Stimulated activated CD4-positive, alpha-beta T cell treated with anti-CD3 and anti-CD28 coated beads, Interleukin-15, amount 100 ng/mL, for 1 hour (primary cell): ENCODE measurements at places on chromosomes 3 and 15.

DNA sequence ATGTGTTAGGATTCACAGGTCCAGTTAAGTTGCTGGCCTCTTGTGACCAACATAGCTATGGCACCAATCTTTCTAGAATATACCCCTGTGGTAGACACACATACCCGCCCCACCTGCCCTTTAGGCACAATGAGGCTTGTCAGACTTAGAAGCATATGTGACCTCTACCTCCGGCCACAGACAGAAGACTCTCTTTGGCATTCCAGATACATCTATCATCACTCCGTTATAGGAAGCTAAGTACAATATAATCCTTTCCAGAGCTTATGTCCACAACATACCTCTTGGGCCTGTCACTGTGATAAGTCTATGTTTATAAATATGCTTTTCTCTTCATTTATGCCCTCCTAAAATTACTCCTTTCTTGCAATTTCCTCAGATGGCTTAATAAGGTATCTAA is 39.8 kb downstream of the CD47 start:
- DNase-seq = no peak

GRCh38 chr3:127990461-127990860 is 61.8 kb upstream of the SEC61A1 start:
- DNase-seq = no peak

DNA sequence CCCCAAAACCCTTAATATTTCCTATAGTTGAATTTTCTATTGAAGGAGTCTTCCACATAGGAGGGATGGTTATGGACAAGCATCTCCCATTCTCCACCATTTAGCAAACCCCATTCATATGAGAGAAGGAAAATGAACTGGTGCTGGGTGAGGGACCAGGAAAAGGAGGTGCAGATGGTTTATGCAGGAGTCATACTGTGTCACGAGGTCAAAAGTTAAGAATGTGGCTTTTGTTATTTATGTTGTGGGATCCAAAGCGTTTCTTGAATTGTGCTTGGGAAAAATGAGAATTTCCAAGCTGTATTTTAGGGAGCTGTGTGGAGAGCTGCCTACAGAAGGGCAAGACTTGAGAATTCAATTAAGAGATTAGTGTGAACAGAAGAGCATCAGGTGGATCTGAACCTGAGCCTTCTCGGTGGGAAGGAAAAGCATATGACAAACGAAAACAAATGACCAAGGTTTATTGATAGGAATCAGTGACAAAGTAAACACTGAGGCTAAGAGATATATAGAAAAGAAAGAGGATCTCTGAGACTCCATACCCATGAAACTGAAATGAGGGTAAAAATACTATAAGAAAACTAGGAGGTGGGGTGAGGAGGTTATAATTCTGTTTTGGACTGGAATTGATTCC is 473.3 kb upstream of the NR2F2 start:
- no peak for DNase-seq

DNA sequence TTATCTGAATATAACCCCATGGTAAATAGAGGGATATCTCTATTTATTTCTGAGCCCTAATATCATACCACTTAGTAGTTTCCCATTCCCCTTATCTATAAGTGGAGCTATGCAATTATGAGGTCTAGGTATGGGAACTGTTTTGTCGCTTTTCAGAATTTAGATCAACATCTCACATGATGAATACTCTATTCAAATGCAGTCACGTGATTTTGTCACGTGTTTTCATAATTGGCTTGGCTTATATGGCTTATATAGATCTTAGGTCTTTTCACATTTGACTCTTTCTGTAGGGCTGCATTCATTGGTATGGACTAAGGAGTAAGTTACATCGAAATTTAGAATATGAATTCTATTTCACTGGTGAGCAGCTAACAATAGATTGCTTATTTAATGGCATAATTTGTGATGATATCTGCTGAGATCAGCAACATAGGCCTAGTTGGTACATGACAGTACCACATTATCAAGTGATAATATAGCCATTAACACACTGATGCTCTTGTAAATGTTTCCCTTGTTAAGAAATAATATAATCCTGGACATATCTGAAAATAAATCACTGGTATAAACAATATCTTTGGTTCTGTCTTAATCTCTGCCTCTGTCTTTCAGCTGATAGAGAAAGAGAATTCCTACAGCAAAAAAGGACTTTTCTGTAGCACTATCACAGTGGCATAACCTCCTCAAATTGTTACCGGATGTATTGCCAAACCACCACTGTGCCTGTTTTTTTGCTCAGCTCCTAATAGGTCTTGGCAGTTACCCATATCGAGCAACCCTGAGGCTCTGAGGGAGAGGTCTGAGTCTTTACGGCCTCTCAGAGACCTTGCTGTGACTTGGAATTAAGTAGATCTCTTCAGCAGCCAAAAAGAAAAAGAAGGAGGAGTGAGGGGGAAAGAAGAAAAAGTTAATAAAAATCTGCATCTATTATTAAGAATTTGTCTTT is 357.1 kb downstream of the ZPLD1 start:
- no peak for DNase-seq

- no peak for DNase-seq
These were observed 172.0 kb downstream of the XXYLT1 start for GRCh38 chr3:195098741-195099525.

- DNase-seq = no peak
These were observed 55.8 kb downstream of the TRPC1 start for GRCh38 chr3:142779591-142779990.

DNA sequence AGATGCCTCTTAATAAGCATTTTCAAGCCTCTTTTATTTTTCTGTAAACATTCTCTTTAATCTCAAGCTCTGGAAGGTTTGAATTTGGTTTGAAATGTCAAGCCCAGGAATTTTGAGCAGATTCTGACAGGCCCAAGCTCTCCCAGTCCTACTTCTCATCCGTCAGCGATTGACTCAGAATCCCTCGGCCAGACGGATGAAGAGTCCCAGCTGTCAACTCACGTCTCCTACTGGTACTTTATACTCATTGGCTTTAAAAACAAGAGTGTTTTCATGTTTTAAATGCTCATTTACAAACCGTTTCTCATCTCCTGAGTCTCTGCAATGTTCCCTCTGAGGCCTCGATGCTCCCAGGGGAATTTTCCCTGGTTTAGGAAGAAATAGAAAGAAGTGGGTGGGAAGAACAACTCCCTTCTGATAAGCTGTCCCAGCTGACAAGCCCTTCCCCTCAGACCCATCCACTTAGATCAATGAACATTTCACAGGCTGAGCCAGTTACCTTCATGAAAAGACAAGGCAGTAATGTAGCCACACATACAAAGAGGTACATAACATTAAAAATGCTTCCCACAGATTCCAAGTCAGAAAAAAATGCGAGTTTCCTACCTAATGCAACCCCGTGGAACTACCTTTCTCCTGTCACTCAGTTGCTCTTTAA is 478.2 kb upstream of the DPH6 start:
- no peak for DNase-seq

GRCh38 chr3:159620281-159620680 is 368.4 kb upstream of the IL12A start:
- DNase-seq = no peak

- DNase-seq = no peak
These were observed 236.0 kb upstream of the EIF1B start for GRCh38 chr3:40073310-40074007.

DNA sequence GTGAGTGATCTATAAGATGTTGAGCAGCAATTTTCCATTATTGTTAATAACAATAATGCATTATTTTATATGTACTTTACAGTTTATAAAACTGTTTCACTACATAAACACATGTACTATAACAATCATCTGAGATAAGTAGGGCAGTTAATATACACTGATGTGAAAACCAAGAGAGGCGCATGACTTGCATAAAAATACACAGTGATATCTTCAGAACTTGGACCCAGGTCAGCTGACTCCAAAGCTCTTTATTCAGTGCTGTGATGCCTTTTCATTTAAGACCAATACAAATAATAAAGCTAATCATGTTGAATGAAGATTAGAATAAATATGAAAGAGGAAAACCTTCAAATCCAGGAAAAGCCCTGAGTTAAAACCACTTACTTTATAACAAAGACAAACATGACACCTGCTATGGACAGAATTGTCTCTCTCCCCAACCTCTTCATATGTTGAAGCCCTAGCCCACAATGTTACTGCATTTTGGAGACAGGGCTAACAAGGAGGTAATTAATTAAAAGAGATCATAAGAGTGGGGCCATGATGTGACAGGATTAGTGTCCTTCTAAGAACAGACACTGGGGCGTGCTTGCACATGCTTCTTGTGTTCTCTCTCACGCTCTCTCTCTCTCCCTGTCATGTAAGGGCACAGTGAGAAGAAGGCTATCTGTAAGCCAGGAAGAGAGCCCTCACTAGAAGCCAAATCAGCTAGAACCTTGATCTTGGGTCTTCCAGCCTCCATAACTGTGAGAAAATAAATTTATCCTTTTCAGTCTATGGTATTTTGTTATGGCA is 55.8 kb upstream of the TSPAN3 start:
- no peak for DNase-seq

- DNase-seq = no peak
These were observed 181.0 kb upstream of the CBLB start for GRCh38 chr3:106049821-106050220.

DNA sequence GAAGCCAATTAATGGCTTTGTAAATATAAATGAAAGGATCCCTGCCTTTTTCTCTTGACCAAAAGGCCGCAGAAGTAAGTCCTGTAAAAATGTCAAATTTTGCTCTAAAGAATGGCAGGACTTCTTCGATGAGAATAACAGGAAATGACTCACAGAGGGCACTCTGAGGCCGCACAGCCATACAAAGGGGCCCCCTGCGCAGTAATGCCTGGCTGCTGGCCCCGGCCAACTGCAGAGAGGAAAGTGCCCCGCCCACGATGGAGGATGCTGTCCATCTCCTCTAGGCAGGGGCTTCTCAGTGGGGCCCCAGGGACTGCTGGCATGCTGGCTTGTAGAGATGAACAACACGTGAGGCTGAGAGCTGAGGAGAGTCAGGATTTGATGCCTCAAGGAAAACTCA is 18.1 kb upstream of the SCN10A start:
- DNase-seq = no peak

- DNase-seq = no peak
These were observed 37.6 kb downstream of the LRRN1 start for GRCh38 chr3:3836845-3837244.

DNA sequence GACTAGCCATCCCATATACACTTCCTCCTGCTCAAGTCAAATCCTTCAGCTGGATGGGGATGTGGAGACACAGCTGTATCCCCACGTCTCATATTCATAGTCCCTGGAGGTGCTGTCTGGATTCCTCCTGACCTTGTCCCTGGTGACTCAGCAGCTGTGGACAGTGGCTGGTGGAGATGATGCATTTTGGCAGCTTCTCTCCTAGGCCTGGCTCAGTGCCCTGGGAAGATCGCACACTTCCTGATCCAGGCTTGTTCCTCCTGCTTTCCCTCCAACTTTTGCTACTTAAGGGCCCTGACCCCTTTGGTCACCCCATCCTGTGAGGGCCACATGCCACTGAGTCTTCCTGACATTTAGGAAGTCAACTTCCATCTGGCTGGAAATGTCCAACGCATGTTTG is 44.4 kb downstream of the ADAMTSL3 start:
- DNase-seq = no peak

DNA sequence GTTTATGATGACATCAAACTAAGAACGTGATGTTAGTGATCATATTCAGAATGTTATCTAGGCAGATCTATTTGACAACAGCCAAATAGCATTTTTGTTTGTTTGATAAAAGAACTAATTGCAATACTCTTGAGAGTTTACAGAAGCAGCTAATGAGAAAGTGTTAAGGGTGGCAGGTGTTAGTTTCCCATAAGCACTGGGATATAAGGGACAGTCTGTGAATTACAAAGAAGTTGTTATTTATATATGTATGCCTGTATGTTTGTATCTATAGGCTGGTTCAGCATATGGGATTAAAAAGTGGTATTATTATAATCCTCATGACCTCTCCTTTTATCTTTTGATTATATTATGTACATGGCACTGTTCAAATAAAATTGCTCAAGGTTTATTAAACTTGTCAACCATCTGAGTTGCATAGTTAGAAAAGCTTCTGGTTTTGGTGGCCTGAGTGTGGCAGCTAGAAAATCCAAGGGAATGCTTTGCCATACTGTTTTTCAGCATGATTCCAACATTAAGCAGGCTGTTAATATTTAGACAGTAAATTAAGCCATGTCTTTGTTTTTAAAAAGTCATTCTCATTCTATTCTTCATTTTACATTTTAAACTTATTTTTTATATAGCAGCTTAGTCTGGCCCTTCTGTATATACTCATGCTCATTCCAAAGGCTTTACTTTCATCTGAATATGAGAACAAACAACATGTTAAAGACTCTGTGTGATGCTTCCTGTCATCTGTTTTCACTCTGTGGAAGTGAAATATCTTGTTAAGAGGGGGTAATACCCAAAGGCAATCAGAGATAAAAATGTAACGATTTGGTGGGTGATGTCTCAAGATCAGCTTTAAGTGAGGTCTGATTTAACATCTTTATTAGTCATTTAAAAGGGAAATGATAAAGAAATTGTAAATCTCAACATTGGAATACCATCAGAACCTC is 13.1 kb downstream of the ROBO2 start:
- no peak for DNase-seq

- DNase-seq = no peak
These were observed 18.6 kb downstream of the ARRDC4 start for GRCh38 chr15:97979140-97979520.

- no peak for DNase-seq
These were observed 806 bp upstream of the CERS3 start for GRCh38 chr15:100529556-100529955.

GRCh38 chr15:87416591-87417257 is 839.8 kb downstream of the NTRK3 start:
- no peak for DNase-seq

GRCh38 chr15:78923015-78923414 is 21.8 kb downstream of the CTSH start:
- no peak for DNase-seq

- DNase-seq = no peak
These were observed 1129.3 kb downstream of the NAALADL2 start for GRCh38 chr3:175988401-175988800.

- no peak for DNase-seq
These were observed 8.8 kb downstream of the DLL4 start for GRCh38 chr15:40937762-40938535.

DNA sequence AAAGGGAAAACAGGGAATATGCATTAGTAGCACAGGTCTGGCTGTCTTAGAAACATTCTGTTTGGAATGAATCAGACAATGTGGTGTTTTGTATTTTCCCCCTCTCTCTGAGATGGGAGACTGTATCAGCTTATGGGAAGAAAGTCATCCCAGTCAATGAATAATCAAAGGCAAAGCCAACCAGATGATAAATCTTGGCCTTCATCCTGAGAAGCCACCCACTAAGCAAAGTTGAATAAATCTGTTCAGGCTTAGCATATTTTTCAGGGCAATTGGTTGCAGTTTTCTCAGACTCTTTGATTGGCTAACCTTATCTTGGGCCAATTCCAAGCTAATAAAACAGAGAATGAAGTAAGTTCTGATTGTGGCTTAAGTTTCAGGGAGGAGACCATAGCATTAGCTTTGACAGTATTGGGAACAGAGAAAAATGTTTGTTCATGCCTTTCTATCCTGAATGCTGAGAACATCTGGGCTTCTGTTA is 63.6 kb upstream of the ARL8B start:
- DNase-seq = no peak

DNA sequence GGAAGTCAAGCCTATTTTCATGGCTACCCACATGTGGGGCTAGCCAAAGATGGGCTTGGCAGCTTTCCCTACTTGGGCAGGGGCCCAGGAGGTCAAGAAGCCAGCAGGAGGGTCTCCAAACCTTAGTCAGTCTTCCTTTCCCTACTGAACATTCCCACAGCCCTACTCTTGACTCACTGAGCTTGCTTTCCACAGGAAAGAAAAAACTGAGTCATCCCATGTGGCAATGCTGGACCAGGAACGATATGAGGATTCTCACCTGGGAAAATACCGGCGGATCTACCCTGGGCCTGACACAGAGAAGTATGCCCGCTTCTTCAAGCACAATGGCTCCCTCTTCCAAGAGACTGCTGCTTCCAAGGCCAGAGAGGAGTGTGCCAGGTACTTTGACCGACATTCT is 3.7 kb upstream of the NGRN start:
- no peak for DNase-seq
